ENCODE measurements at places on chromosomes 11 and 22.

- peak; percentile 51 for DNase-seq
These were observed 23.4 kb upstream of the MPPED1 start for GRCh38 chr22:43388420-43388851.

DNA sequence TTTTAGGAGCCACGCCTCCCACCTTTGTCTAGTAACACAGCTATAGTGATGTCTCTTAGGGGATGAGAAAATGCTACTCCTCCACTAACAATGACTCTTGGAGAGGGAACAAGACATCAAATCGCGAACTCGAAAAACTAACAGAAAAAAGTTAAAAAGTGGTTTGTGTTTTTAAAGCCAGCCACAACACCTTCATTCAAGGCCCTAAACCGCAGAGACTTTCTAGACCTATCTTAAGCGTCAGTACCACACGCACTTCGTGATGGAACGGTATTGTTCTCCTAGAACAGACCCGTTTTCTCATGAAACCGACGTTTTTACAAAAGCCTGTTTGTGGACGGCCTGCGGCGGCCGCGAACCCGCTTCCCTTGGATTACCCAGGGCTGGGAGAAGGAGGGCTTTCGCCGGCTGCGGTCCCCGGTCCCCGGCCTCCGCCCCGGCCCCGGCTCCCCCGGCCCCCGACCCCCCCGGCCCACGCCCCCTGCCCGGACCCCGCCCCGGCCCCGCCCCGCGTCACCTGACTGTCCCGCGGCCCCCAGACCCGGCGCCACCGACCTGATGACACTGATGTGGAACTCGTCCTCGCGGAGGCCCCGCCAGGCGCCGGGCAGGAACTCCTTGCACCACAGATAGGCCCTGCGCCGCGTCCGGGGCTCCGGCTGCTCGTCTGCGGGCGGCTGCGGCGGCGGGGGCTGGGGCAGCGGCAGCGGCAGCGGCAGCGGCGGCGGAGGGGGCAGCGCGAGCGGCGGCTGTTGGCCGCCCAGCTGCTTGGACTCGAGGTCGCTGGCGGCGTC is 718 bp downstream of the CHKA start:
- peak; percentile 46 for DNase-seq

DNA sequence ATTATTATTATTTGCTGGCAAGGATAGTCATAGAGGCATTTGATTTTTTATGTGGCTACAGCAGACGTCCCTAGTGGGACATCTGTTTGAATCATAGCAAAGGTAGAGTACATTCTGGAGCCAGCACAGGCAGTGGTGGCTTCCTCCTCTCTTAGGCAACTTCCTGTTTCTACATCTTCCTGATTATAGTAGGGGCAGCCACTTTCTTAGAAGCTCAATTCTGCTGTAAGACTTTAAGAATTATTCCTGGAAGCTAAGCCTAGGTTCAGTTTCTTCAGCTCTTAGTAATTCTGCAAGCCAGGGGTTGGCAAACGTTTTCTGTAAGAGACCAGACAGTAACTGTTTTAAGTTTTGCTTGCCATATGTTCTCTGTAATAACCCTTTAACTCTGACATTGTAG is 129.3 kb upstream of the TENM4 start:
- DNase-seq, result no peak

- no peak for DNase-seq
These were observed 108.3 kb downstream of the PTPRJ start for GRCh38 chr11:48088682-48089050.

DNA sequence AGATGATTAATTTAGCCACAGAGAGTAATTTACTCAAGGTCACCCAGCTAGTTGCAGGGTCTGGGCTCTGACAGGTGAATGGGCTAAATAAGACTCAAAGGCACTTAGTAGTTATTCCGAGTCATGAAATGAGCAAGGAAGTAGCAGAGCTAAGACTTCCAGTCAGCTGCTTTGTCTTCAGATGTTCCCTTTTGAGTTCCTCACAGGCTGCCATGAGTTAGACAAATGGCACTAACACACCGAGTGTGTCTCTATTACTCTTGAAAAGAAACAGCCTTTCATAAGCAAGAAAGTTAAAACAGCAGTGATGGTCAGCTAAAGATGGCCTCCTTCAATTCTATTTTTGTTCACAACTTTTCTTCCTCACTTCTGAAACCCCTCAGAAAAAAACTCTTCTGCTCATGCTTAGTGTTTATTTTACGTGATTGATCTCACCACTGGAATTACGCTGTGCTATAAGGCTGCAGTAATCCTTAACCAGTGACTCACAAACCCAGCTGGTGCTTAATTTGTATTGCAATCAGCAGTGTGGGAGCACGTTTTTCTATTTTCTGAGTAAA is 389.1 kb downstream of the AASDHPPT start:
- DNase-seq, result no peak

DNA sequence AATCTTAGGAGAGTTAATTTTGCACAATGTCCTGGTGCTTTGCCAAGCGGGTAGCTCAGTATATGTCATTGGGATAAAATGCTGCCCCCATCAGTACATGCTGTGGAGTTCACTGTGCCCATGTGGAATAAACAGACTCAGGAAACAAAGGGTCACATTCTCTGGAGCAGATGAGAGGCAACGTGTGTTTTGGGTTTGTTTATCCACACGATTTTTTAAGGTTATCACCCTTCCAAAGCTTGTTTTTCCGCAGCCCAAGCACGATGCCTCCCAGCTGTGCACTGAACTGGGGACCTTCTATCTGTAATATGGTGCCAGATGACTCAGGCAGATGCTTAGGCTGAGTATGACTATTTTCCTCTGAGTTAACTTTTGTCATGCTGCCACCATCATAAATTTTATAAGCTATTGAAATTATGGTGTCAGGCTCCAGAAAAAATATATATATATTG is 6.5 kb downstream of the OR4D6 start:
- DNase-seq, result no peak

- DNase-seq, result no peak
These were observed 97.2 kb downstream of the MICAL2 start for GRCh38 chr11:12207384-12208150.

DNA sequence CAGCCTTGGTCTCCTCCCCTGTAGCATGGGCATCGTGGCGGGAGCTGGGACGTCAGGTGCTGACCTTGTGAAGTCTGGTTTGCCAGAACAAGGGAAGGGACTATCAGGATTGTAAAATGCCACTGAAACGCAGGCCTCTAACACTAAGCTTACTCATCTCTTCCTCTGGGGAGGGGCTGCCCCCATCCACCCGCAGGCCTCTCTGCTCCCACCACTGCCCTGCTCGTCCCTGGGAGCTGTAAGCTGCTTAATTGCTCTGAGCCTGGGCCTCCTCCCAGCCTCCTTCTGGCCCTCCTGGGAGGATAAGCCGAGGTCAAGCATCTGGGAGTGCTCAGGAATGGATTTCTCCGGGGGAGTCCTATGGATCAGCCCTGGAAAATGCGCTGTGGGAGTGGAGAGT is 8.4 kb downstream of the SHISAL1 start:
- DNase-seq, result no peak

DNA sequence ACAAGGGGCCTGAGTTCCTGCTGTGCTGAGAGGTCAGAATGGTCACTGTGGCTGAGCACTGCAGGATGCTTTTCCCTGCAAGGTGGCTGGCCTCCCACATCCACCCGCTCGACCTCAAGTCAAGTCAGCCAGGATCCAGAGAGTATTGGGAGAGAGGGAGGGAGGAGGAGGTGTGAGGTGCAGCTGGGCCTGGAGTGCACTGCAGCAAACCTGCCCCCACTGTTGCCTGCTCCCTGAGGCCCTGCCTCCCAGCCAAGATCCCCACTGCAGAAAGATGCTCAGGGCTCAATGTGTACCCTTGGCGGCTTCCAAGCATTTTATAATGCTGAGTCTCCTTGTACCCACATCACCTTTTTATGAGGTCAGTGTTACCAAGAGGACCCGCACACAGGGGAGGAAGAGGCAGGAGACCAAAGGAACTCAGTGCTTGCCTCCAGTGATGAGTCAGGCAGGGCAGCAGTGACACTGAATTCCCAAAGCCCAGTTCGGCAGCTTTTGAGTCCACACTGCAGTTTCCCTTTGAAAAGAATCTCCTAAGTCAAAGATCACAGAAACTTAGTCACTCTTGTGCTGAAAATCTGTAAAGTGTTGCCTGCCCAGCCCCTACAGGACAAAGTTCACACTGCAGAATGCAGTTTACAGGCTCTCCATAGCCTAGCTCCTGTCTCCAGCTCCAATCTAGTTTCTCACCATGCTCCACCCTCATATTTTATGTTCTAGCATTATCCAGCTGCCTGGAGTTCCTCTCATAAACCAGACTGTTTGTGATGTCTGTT is 3.1 kb downstream of the ENDOD1 start:
- no peak for DNase-seq

DNA sequence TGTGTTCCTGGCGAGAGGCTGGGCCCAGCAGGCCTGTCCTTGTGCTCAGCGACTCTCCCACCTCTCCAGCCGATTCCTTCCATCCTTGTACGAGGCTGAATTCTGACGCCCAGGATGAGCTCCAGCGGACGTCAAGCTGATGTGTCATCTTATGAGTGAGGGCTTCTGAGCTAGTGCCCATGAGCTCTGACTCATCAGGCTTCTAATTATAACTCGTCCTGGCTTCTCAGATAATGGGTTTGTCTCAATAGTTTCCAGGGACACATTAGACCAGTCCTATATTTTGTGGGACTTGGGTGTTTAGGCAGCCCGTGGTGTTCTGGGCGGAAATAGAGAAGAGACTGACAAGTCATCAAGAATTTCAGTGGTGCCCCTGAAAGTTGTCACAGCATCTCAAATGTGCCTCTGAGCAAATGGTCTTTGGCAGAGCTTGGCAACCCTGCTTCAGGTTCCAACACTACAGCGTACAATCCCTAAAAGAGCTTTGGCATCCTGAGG is 108.2 kb upstream of the CD44 start:
- DNase-seq, result no peak

DNA sequence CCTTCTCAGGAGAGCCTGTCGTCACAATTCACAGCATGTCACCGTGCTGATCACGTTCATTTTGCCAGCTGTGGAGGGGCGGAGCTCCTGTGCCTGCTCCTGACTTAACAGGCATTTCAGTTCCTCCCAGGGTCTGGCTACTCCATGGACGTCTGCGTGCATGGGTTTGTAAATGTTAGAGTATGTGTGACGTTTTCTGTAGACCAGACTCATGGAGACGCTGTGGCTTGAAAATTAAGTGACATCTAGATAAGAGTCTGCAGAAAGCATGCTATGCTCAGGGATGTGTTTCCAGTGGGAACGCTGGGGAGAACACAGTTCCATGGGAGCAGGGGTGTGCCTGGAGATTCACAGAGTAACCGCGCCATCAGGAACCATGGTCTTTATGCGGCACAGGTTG is 804.0 kb downstream of the TBC1D22A start:
- DNase-seq, result no peak

- DNase-seq, result no peak
These were observed 2268.7 kb downstream of the LRRC4C start for GRCh38 chr11:39190751-39191150.

DNA sequence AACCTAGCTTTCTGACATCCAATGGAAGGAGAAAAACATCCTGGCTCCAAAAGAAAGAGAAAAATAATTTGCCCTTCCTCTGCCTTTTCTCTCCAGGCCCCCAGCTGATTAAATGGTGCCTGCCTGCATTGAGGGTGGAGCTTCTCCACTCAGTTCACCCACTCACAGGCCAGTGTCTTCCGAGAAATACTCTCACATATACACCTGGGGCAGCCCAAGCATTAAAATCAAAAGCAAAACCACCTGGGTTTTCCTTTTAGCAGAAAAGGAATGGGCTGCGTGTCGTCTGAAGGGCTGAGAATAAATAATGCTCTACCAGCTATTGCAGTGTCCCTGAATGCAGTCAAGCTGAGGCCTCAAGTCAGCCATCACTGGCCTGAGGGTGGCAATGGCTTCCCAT is 1143.8 kb upstream of the TENM4 start:
- DNase-seq, result no peak

- no peak for DNase-seq
These were observed 43.4 kb downstream of the CPT1A start for GRCh38 chr11:68798221-68798813.

DNA sequence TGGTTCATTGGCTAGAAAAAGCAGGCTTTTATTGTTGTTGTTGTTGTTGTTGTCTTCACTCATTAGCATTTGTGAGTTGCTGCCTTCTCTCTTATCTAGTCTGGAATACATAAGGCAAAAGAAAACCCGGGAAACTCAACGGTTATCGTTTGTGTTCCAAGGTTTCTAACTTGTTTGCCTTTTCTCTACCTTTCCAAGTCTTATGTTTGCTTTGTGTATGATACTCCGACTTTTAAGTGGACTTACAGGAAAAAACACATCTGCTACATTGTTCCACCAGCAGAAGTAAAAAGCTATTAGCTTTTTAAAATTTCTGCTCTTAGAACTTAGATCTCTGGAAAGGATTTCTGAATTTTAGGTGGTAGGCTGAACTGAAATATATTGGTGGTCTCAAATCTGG is 27.0 kb upstream of the HIKESHI start:
- DNase-seq, result no peak

- no peak for DNase-seq
These were observed 38.7 kb downstream of the EIF3F start for GRCh38 chr11:8025816-8026215.

All from activated gamma-delta T cell (primary cell).